ENCODE measurements at places on chromosomes 6 and 20.
A peak's percentile ranks its signal among the peaks of the same experiment; 100 is the strongest.

- no peak for DNase-seq
Observed at GRCh38 chr20:57481281-57481711, 43.6 kb downstream of the CTCFL start.

DNA sequence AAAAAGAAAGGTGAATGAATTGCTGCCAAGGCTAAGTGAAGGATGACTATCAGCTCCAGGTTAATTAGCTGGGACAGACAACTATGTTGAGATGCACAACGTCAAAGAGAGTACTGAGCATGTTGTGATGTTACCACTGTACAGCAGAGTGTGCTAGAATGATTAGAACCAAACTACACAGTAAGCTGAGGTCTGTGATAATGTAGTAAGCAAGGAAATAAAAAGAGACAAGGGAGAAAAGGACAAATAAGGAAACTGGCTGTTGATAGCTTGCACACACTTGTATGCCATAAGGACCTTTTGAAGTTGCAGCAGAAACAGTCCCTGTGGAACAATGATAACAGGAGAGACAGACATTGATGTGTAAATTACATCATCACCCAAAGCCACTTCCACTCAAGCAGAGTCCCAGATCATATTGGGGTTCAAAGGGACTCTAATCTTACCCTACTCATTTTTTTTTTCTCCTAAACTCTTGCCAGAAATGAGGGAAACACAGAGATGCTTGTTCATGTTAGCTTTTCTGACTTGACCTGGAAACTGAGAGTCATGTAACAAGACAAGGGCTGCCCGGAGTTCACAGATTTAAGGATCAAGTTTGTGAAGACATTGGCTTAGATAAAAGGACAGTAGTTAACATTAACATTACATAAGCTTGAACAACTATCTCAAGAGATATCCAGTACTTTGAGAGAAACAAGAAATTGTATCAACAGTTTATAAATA is 189.9 kb downstream of the CENPW start:
- no peak for DNase-seq

DNA sequence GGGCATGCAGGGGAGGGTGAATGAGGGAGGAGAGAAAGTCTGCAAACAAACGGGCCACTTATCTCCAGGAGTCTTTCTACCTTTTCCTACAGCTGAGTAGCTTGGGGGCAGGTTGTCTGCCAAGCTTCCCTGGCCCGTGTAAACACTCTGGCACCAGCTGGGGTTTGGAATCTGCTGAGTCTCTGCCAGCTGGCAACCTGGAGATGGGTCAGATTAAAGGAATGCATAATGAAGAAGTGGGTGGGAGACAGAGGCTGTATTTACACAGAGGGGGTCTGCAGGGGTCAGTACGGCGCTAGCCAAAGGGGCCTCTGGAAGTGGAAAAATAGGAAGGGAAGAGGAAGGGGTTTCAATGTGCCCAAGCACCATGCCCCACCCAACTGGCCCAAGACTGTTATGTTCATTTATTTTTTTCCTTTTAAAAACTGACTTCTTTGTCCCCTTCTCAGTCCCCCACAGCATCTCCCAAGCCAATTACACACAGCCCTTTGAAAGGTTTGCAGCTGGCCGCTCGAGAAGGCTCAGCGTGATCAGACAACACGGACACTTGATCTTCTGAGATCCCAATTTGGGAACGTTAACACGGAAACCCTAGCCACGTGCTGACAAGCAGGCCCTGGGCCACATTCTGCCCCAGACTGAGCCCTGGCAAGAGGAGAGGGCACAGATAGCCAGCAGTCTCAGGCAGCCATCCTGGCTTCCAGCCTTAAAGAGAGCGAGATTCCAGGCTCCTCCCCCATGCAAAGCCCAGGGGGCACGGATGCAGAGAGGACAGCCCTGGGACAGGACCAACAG is 25.2 kb downstream of the TRAM2 start:
- DNase-seq, result peak; percentile 85

- DNase-seq, result no peak
Observed at GRCh38 chr6:112330879-112331265, 16.3 kb upstream of the RFPL4B start.

DNA sequence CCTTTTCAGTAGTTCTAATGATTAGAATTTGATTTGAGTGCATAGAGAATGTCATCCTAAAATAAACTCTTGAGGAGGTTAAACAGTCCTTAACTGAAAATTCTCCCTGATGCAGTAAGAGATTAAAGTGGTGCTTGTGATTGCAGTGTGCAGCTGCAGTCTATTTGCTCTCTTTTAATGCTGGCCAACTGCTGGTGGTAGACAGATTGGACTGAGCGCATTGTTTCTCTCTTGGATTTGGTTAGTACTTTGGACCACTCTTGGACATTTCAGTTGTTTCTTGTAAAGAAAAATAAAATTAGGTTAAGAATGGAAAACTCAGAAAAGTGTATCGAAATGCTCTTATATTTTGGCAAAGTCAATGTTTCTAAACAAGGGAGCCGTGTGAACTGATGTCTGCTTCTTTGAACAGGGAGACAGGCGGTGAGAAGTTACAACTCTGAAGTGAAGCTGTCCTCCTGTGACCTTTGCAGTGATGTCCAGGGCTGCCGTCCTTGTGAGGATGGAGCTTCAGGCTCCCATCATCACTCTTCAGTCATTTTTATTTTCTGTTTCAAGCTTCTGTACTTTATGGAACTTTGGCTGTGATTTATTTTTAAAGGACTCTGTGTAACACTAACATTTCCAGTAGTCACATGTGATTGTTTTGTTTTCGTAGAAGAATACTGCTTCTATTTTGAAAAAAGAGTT is 127.2 kb downstream of the CD109 start:
- DNase-seq, result no peak

GRCh38 chr20:34111702-34112599 is at the start of gene EIF2S2:
EIF2S2 (minus strand) TSS chr20:34112243; CDS start chr20:34112110, 133 bp downstream.
- DNase-seq, result peak; percentile 100

GRCh38 chr6:75819776-75820487 is 70.9 kb downstream of the MYO6 start:
- no peak for DNase-seq

DNA sequence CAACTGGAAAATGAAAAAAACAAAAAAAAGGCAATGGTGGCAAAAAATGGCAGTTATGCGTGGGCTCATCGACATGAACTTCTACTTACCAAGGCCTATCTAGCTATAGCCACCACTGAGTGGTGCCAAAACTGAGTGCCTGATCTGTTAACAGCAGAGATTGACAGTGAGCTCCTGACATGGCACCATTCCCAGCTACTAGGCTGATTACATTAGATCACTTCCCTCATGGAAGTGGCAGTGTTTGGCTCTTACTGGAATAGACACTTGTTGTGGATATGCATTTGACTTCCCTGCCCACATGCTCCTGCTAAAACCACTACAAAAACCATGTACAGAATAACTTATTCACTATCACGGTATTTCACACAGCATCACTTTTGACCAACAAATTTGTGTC is 216.1 kb upstream of the SGK1 start:
- no peak for DNase-seq

DNA sequence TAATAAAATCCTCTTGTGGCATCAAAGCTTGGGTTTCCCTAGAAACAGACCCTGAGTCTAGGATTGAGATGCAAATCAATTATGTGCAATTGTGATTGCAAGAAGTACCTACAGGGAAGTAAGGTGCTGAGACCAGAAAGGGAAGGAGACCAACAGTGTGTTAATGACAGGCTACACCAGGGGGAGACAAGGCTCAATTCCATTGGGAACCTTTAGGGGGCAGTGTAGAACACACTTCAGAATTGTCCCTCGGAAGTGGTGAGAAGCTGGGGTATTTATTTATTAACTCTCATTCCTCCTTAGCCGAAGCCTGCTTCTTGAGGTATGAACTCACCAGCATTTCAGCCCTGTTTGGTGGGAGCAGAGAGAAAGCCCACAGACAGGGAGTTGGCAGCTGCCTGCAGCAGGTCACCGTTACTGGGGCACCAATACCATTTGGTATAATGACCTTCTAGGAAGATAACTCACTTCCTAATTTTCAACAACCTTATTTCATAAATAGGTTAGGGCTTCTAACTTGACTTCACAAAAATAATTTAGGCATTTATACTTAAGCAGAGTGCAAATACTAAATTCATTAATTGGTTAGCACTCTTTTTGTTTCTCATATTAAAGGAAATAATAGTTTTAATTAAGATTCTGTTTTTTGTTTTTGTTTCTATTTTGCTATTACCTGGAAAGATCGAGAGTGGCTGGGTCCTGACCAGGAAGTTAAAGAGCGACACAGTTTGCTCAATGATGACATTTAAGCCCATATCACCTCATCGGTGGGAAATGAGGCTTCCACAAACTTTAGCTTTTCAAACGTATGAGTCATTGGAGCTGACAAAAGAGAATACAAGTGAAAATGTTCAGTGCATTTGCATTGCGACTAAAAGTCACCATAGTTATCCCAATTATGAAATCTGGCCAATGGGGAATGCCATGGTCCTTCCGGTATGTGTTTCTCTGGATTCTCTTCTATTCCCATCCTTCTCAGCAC is 94.8 kb downstream of the BTBD3 start:
- DNase-seq, result peak; percentile 64

DNA sequence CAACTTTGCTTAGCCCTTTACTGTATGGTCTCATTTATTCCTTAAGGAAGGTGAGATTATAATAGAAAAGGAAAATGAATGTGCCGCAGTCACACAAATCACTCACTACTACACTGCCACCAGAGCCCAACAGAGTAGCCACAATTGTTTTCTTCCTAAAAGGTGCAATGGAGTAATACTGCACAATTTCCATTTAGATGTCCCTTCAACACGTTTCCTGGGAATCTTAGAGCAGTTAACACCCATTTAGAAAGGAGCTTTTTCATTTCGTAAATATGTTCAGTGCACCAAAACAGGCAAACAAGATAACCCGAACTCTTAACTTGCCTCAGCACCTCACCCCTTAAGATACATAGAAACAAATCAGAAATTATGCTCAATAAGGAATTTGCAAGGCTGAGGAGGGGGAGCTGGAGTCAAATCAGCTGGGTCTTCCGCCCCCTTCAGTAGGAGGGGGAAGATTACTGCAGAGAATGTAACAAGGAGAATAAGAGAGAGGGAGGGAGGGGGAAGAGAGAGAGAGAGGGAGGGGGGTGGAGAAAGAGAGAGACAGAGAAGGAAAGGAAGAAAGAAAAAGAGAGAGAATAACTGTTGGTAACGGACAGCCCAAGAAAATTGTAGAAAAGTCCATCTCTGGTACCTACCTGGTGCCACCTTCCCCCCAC is 155.5 kb downstream of the BCAS1 start:
- DNase-seq, result peak; percentile 68

DNA sequence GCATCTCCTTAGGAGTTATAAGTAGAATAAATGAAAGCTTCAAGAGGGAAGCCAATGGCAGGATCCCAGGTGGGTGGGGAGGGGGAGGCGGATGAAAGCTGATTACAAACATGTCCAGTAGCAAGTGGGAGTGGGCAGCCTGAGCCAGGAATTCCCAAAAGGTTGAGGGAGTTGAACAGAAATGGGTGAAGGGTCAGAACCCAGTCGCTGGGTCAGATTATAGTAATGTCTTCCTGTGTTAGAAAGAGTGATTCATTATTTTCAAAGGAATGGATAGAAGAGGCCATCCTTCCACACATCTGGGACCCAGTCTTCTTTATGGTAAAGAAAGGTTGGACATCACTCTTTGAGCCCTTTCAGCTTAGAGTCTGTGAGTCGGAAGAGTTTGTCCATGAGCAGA is 41.0 kb upstream of the FAM50B start:
- peak; percentile 51 for DNase-seq

DNA sequence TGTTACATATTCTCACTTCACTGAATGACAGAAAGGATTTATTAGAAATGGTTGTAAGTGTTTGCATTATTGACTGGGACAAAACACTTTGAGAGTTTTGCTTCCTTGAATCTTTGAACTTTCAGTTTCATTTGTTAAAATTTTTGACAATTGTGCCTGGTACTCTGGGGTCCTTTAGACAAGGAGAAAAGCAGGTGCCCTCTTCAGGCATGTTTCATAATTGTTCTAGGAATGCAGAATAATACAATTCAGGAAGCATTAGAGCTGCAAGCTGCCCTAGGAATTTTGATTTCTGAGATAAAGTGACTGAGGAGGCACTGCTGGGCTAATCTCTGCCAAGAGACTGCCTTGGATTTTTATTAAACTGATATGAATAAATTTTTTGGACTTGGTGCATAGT is 49.7 kb downstream of the TOP1 start:
- peak; percentile 23 for DNase-seq

- DNase-seq, result no peak
Observed at GRCh38 chr6:101392586-101393230, 800 bp upstream of the GRIK2 start.

- DNase-seq, result no peak
Observed at GRCh38 chr6:116695401-116695800, 14.4 kb downstream of the KPNA5 start.

GRCh38 chr20:58088625-58089024 is 139.8 kb downstream of the ANKRD60 start:
- DNase-seq, result no peak

GRCh38 chr6:33171880-33172687 is 20.2 kb downstream of the COL11A2 start:
- no peak for DNase-seq

DNA sequence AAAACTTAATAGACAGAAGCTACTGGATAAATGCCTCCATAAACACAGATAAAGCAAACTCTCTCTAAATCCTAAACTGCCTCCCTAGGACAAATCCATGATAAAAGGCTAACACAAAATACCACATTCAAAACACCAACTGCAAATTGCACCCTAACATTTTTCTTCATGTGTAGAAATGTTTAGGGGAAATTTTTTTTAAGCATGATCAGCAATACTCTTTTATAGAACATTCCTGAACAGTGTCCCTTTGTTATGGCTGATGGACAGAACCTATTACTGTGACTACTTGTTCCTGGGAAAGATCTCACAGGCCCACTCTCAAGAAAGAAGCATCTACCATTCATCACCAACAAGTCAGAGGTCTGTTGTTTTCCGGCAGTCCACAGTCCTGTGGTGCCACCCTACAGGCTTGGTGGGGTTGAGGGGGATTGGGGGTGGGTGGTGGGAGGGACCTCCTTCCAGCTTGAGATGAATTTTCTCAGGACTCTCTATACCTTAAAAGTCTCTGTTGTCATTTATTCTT is 64.5 kb downstream of the DTNBP1 start:
- DNase-seq, result no peak

DNA sequence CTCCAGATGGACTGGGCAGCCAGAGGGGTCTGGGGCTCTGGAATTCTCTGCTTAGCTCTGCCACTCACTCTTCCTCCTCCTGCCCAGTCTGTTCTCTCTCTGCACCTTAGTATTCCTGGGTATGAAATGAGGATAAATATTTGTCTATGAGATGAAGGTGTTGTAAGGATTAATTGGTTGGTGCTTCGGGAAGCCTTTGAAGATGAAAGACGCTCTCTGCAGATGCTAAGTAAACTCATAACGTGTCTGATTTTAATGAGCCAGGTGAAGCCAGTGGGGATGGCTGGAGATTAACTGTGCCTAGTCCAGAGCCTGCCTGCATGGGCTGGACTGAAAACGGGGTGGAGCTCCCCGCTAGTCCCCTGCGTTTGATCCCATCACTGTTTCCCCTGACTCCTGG is 23.1 kb upstream of the TCP11 start:
- DNase-seq, result no peak
